ENCODE measurements at places on chromosomes 4 and X.

- DNase-seq, result no peak
Observed at GRCh38 chrX:133661962-133662839, 246.9 kb upstream of the GPC4 start.

GRCh38 chr4:185840953-185841352 lies 29.0 kb upstream of the SORBS2 start:
- no peak for DNase-seq

DNA sequence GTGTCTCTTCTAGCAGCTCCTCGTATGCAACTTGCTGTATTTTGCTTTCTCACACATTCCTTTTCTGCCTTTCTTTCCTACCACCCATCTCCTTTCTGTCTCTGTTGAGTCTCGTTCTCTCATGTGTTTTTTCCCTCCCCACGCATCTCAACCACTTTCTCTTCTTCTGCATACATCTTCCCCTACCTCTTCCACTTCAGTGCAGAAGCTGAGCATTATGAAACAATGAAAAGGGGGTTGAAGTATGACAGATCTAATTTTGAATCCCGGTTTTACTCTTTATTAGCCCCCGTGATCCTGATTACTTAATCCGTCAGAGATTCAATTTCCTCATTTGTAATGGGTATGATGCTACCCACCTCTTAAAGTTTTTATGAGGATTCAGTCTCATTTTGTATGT lies 7.3 kb downstream of the FAM241A start:
- no peak for DNase-seq

- no peak for DNase-seq
Observed at GRCh38 chr4:82688091-82688795, 110.4 kb downstream of the SCD5 start.

DNA sequence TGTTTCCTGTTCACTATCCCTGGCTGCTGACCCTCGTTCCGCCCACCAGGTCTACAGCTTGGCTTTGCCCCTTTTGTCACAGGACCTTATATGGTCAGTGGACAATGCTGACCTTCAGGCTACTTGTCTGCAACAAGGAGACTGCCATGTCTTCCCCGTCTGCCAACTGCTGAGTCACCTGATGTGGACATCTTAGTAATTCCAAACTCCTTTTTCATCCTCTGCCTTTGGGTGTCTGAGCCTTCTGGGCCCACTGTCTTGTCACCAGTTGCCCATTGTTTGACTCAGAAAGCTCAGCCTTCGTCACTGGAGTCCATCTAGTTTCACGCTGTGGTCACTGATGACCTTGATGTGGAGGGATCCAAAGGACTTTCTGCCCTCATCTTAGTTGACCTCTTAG lies 30.2 kb downstream of the GPRIN3 start:
- no peak for DNase-seq

DNA sequence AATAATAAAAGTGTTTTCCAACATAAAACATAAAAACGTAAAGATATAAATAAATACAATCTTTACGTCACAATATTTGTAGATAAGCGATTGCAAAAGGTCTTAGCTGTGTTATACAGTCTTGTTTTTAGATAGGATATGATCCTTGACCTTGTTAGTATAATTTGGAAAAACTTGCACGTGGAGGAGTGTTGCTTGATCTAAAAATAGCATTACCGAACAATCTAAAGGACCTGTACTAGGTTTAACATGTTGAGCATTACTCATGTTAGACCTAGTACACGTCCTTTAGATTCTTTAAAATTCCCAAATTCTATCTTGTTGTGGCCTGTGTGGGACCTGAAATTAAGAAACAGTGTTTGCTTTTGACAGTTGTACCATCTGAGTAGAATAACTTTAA lies 1.6 kb downstream of the METAP1 start:
- no peak for DNase-seq

- no peak for DNase-seq
Observed at GRCh38 chr4:147160908-147161513, 215.3 kb upstream of the TTC29 start.

GRCh38 chr4:119536572-119537528 lies 91.8 kb downstream of the PDE5A start:
- DNase-seq, result no peak

DNA sequence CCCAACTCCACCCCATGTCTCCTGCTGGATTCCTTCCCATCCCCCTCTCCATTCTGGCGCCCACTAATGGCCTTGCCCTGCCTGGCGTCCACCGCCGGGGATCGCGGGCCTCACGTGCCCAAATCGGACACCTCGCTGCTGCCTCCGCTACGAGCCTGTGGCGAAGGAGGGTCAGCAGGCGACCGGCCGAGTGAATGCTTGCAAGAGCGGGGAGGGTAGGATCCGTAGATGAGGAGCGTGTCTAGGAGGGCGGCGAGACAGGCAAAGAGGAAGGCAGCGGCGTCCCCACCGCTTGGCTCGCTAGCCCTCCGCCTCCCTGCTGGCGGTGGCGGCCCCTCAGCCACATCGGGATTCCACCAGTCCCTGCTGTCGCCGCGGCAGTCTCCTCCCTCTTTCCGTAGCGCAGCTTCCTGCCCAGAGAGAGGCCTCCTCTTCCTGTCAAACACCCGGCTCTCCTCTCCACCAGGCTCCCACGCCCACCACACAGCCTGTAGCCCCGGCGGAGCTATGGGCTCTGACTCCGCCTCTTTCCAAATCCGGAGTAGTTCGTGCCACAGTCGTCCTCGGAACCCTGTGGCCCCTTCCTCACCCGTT lies at the start of gene SPIN2B:
SPIN2B (minus strand) TSS at position 387 of the 594 bp plus-strand sequence.
- DNase-seq, result peak; percentile 56

- DNase-seq, result no peak
Observed at GRCh38 chrX:40496728-40497127, 84.0 kb upstream of the ATP6AP2 start.

DNA sequence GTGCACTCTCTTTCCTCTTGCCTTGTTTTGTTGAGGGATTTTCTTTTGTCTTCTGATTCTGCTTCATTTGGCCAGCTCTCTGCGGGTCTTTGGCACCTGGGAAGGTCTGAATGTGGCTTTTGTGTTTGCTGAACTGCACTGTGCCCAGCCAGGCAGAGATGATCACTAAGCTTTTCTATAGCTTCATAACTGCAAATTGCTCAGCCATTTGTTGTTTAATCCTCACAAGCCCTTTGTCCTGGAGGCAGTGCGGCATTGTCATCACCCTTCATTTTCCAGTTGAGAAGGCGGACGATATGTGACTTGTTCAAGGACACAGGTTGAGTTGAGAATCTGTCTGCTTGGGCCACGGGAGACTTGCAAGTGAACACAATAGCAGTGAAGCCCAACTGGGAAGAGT lies 46.0 kb upstream of the SFRP2 start:
- DNase-seq, result no peak

DNA sequence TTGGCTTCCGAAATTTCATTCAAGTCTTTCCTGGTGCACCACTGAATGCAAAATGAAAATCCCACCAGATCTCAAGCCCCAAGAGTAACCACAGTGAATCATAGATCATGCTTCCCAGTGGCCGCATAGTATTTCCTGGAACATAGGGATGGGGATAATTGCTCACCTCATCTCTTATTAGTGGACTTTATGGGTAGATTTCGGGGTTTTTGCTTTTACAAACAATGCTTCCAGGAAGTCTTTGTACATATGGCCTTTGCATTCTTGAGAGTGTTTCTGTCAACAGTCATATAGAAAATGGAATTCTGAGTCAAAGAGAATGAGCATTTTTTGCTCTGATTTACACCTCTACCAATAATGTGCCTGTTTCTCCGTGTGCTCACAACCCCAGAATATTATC lies 53.4 kb downstream of the PPEF2 start:
- DNase-seq, result no peak

DNA sequence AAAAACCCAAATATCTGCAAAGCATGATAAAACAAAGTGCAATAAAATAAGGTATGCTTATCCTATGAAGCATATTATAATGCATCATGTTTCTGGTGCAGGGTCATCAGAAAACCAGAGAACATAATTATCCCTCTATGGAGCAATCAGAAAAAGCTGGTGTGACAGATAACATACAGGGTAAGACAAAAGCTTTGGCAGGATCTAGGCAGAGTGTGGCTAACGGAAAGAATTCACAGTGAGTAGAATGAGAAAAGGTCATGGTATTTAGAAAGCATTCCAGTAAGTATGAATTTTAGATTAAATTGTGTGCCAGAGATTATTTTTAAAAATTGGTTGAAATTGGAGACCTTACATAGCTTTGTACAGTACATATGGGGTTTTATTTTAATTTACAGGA lies 29.0 kb upstream of the UGT2B4 start:
- no peak for DNase-seq

DNA sequence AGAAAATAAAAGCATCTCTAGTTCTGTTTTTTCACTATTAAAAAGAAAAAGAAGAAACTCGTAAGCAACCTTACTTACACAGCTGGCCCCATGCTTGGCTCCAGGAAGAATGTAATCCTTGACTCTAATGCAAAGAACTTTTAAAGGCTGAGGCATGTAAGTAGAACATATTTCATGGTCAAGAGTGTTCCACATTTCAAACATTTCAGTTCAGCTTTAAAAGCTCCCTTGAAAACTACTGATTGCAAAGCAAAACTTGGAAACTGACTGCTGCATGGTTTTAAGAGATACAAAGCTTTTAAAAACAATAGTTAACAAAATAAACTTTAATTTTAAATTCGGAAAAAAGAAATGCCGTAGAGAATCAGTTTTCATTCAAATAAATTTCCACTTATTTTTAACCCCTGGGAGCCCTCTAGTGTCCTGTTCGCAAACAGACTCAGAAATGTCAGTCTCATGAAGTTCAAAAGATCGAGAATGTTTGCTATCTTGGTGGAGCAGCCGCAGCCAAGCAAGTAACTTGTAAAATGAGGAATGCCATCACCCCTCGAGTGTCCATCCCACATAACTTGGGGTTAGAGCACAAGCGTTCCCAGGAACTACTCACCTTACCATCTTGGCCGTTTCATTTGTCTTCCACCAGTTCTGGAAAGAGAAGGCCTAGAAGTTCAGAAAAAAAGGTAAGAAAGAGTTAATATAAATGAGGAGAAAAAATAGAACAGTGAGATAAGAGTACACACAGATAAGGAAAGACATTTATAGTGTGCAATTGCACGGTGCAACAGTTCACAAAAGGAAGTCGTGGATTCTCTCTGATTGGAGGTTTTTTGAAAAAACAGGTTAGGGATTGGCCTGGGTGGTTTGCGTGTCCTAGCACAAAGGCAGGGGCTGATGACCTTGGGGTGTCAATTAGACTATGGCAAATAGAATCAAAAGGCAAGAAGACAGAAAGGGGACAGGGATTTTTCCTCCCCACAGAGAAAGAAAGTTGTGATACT lies at the start of gene GASK1B:
GASK1B (minus strand) TSS at position 765 of the 998 bp plus-strand sequence. CDS start 1,650 bp downstream, outside the sequence.
- no peak for DNase-seq
